Activated CD4-positive, alpha-beta T cell treated with anti-CD3 and anti-CD28 coated beads, Interleukin-2, amount 10 ng/mL, durations not matched to agents 24 days and 14 days (primary cell): ENCODE measurements at places on chromosomes 16 and 17. TPM values are rescaled to one million over a fixed set of nuclear protein-coding genes. Genes with fewer than 3 reads are reported as not detected.

Gene NACA2
- total RNA-seq: not detected in 2 replicates

Gene CDH8
- 0.70 TPM in 1 of 2 replicates, not detected in the other for total RNA-seq

Gene TMIGD1
- total RNA-seq: not detected in 2 replicates

Gene SMG6
- 31.6 and 36.2 TPM in 2 replicates for total RNA-seq

Gene STH
- not detected in 2 replicates for total RNA-seq

- H3K36me3 ChIP-seq: peaks cover 12% of the 10 kb centered on the region
- peak overlapping the region; percentile 99 for H3K27ac ChIP-seq
- H3K27me3 ChIP-seq: no peaks in the 10 kb centered on the region
- H3K4me3 ChIP-seq: peak overlapping the region; percentile 98
- H3K4me1 ChIP-seq: peaks cover 48% of the 10 kb centered on the region
Observed at GRCh38 chr16:25110387-25110947, 1.1 kb upstream of the LCMT1 start.

DNA sequence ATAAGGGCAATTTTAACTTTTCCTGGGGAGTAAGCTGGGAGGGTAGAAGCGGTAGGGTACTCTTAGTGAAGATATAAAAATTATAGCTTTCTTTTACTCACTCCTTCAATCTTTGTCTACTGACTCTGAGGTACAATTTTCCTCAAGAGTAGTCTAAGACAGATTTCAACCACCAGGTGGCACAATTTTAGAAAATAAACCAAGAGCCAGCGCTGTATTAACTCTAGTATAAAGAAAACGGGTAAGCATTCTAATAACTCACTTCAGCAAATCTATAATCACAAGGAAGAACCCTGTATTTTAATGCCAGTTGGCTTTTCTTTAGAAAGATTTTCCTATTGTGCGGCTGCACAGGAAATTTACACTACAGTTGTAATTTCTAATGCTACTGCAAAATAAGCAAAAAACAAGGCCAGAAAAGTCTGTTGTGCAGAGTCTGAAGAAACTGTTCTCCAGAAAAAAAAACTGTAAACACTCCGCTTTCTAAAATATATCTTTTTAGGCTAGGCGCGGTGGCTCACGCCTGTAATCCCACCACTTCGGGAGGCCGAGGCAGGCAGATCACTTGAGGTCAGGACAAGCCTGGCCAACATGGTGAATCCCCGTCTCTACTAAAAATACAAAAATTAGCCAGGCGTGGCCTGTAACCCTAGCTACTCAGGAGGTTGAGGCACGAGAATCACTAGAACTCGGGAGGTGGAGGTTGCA lies 1.9 kb downstream of the CMC2 start:
- no peaks in the 10 kb centered on the region for H3K27me3 ChIP-seq
- H3K36me3 ChIP-seq: peaks cover 32% of the 10 kb centered on the region
- peaks cover 50% of the 10 kb centered on the region for H3K4me1 ChIP-seq

- H3K27ac ChIP-seq: no peak overlapping the region
- H3K27me3 ChIP-seq: no peaks in the 10 kb centered on the region
- H3K4me1 ChIP-seq: no peaks in the 10 kb centered on the region
- no peak for DNase-seq
Observed at GRCh38 chr17:15031975-15032374, 233.2 kb downstream of the PMP22 start.

- H3K27ac ChIP-seq: no peak overlapping the region
- peak; percentile 73 for DNase-seq
- H3K27me3 ChIP-seq: peaks cover 33% of the 10 kb centered on the region
- H3K4me1 ChIP-seq: peaks cover 4% of the 10 kb centered on the region
Observed at GRCh38 chr17:35740997-35741931, 9.8 kb downstream of the RASL10B start.

DNA sequence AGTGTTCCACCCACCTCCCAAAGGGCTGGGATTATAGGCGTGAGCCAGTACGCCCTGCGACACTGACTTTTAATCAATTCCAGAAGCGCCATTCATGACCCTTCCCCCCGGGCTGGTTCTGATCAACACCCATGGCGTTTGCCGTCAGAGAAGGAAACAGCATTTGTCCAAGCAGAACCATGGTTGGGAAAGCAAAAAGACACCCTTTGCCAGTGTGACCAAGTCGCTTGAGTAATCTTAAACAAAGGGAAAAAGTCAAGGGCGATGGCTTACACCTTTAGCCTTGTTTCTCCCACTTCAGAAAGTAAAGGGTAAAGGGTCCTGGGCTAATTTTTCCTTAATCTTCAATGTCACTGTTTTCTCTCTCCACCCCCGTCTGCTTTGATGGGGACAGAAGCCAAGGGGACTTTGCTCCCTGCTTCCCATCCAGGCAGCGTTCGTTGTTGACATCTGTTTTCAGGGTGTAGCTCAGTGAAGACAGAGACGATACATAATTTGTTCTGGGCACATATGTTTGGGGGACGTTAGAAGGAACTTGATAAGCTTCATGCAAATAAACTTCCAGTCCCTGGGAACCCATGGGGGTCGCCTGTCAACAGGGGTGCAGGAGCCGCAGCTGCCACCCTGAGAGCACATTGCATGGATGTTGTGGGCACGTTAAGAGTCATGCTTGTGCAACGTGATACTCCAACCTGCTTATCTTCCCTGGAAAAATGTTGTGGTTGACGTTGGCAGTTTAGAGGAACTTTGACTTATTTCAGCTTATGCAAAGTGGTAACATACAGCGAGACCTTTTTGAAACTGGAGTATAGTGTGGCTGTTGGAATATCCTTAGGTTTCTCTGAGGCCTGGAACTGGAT lies 50.6 kb upstream of the TANGO6 start:
- DNase-seq: no peak
- H3K27ac ChIP-seq: no peak overlapping the region
- no peaks in the 10 kb centered on the region for H3K4me1 ChIP-seq
- H3K4me3 ChIP-seq: no peak overlapping the region

DNA sequence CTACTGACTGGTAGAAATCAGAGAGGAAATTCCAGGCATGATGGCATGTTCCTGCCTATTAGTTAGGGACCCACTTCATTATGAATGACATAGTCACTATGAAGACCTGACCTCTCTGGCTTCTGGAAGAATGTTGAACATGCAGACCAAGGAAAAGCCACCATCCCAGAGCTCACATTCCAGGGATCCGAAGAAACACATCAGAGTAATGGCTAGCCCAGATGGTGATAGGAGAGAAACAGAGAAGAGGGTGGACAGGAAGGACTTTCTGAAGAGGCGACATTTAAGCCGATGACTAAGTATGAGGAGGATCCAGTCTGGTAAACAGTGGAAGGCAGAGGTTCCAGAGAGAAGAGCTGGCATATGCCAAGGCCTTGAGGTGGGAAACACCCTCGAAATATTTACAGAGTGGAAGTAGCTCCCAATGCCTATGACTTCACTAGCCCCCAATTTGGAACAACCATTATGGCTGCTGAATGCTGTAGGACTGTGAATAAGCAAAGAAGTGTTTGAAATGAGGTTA lies 216.2 kb downstream of the RBFOX1 start:
- no peaks in the 10 kb centered on the region for H3K36me3 ChIP-seq
- DNase-seq: no peak
- no peak overlapping the region for H3K27ac ChIP-seq
- H3K4me3 ChIP-seq: no peak overlapping the region
- no peaks in the 10 kb centered on the region for H3K4me1 ChIP-seq

GRCh38 chr17:44901411-44901921 lies 2.2 kb upstream of the EFTUD2 start:
- no peak overlapping the region for H3K27ac ChIP-seq
- peaks cover 15% of the 10 kb centered on the region for H3K27me3 ChIP-seq
- peaks cover 4% of the 10 kb centered on the region for H3K36me3 ChIP-seq
- peak; percentile 56 for DNase-seq

DNA sequence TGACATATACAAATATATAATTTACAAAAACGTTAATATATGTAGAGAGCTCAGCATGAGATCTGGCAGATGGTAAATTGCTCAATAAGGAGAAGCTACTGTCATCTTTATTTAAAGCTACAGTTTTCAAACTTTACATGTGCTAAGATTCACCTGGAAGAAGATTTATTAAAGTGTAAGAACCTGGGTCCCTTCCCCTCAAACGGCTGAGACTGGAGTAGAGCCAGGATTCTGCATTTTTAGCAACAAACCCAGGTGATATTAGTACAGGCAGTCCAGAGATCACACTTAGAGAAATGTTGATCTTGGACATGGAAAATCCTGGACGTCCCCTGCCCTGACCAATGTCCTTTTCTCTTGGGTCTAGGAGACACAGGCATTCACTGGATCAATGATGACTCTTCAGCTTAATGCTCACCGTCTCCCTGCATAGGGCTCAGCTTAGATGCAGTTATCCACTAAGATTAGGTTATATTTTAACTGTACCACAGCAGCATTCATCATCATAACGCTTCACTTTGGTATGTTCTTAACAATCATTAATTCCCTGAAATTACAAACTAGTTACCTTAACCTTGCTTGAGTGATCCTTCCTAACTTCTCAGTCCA lies 20.4 kb downstream of the CDR2 start:
- peak overlapping the region; percentile 95 for H3K27ac ChIP-seq
- H3K4me1 ChIP-seq: peaks cover 48% of the 10 kb centered on the region
- peak overlapping the region; percentile 49 for H3K4me3 ChIP-seq
- no peaks in the 10 kb centered on the region for H3K27me3 ChIP-seq
- peaks cover 47% of the 10 kb centered on the region for H3K36me3 ChIP-seq

DNA sequence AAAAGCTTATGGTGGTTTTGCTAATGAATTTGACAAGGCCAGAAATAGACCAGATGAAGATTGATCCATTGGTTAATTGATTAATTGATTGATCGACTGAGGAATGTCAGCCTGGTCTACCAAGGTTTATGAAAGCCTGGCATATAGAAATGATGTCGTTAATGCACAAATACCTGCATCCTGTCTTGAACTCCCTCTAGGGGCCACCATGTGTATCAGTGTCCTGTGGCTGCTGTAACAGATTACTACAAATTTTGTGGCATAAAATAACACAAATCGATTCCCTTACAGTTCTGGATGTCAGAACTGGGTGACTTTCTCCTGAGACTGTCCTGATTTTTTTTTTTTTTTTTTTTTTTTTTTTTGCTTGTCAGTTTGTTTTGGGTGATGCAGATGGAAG lies 553.2 kb downstream of the MAF start:
- no peak overlapping the region for H3K27ac ChIP-seq
- H3K4me1 ChIP-seq: peaks cover 16% of the 10 kb centered on the region
- H3K36me3 ChIP-seq: no peaks in the 10 kb centered on the region
- no peaks in the 10 kb centered on the region for H3K27me3 ChIP-seq

DNA sequence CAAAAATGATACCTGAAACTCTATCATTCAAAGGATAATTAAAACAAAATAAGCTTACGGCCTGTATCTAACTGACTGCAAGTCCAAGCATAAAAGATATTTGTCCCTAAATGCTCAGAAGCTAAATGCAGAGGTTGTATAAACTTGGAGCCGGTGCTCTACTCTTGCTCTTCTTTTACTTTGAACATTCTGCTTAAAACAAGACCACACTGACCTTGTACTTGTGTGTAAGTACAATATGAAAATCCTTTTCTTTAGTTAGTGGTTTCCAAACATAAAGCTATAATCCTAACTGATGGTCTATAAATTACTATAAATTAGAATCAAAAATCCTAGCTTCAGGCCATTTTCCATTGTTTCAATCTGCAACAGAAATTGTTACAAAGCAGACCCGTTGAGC lies 74.6 kb downstream of the SPAG9 start:
- no peaks in the 10 kb centered on the region for H3K27me3 ChIP-seq
- no peak overlapping the region for H3K27ac ChIP-seq
- H3K4me3 ChIP-seq: no peak overlapping the region
- no peaks in the 10 kb centered on the region for H3K4me1 ChIP-seq
- DNase-seq: no peak

DNA sequence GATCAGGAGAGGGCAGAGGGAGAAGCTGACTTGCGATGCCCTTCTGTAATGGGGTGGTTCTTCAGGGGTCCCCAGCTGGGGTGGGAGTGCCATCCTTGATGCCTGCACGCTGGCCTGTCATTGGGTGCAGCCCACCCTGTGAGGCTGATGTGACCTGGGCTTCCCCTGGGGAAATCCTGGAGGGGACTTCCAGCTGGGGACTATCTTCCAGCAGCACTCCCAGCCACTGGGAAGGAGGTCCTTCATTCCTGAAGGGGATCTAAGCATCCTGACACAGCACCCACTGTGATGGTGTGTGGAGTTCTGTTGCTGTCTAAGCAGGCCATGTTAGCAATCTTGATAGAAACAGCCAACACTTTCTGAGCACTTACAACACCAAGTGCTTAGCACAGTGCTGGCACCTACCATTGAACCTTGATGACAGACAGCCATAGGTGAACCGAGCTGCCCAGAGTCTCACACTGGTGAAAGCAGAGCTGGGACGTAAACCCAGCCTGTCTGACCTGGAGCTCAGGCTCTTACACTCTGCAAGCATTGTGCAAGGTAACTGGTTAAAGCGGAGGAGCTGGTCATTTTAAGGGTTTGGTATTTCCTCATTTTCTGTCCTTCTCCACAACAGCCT lies 211.3 kb downstream of the CCDC182 start:
- peaks cover 13% of the 10 kb centered on the region for H3K36me3 ChIP-seq
- H3K4me3 ChIP-seq: no peak overlapping the region
- peaks cover 31% of the 10 kb centered on the region for H3K4me1 ChIP-seq
- H3K27me3 ChIP-seq: no peaks in the 10 kb centered on the region

GRCh38 chr17:61648587-61648986 lies 57.6 kb upstream of the NACA2 start:
- H3K27me3 ChIP-seq: peaks cover 29% of the 10 kb centered on the region
- no peak overlapping the region for H3K4me3 ChIP-seq
- no peak for DNase-seq
- H3K27ac ChIP-seq: no peak overlapping the region
- no peaks in the 10 kb centered on the region for H3K4me1 ChIP-seq

- H3K27me3 ChIP-seq: no peaks in the 10 kb centered on the region
- H3K36me3 ChIP-seq: peaks cover 42% of the 10 kb centered on the region
- no peaks in the 10 kb centered on the region for H3K4me1 ChIP-seq
- no peak overlapping the region for H3K4me3 ChIP-seq
- no peak for DNase-seq
Observed at GRCh38 chr17:12118617-12119016, 97.9 kb downstream of the MAP2K4 start.

- peak overlapping the region; percentile 72 for H3K27ac ChIP-seq
- no peak for DNase-seq
- no peaks in the 10 kb centered on the region for H3K27me3 ChIP-seq
Observed at GRCh38 chr16:30485818-30486436, 13.4 kb downstream of the ITGAL start.

DNA sequence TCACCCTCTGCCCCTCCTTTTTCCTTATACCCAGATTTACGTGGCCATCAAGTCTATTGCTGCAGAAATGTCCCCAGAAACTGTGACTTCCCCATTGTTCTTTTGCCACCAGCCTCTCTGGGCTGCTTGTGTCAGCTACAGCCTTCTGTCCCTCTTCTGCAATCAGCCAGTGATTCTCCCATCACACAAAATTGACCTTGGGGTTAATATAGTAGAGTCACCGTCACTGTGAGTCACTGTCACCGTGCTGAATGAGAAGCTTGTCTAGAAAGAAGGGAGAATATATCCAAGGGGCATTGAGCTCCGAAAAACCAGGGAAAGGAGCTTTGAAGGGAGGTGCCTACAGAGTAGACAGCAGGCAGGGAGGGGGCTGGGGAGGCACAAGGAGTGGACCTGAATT lies 290.5 kb downstream of the HAPSTR1 start:
- no peaks in the 10 kb centered on the region for H3K27me3 ChIP-seq
- H3K27ac ChIP-seq: no peak overlapping the region
- H3K36me3 ChIP-seq: no peaks in the 10 kb centered on the region
- DNase-seq: no peak
